ENCODE measurements at places on chromosomes 7 and 10. TPM values are rescaled to one million over a fixed set of nuclear protein-coding genes. Genes with fewer than 3 reads are reported as not detected.

The RBM17 gene
- total RNA-seq = 68.9 TPM

DNA sequence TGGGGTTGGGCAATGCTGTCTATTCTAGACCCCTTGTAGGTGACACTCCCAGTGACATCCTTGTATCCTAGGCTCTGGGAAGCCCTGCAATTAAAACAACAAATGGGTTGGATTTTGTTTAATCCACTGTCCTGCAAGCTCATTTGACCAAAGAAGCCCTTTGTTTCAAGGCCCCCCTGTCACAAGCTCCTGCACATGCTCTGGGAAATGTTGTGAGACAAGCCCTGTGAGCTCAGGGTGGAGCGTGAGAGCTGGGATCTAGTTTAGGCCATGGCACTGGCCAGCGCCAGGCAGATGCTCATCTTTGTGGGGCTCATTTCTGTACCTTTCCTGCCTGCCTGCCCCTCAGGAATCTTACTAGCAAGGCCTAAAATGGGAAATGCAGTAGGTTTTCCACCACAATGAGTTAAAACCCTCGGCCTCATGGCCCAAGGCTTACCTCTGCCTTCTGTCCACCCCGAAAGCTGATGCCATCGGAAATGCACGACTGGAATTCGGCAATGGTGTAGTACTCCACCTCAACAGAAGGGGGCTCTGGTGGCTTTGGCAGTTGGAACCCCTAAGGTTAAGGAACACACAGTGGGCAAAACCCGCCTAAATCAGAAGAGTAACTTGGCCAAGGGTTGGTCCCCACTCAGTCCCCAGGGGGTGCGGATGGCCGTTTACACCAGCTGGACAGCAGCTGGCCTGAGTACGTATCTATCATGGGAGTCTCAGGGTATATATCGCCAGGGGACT lies 112.0 kb downstream of the NEURL1 start:
- peak; percentile 83 for DNase-seq

GRCh38 chr7:150944066-150945042 lies 33.8 kb downstream of the KCNH2 start:
- no peak for DNase-seq

DNA sequence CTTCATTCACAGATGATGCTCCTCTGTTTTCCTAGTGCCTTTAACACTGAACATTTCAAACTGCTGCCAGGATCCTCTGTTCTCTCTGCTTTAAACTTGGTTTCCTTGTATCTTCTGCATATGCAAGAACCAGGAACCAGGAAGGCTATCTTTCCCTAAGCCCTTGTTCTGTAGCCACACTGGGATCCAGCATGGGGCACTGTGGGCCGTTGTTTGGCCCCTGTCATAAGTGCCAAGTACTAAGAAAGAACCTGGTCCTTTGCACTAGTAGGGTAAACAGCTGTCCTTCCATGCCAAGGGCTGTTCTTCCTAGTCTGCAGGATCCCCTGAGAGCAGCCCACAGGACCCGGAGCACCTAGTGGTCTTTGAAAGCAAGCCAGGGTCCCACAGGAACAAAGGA lies 49.0 kb upstream of the TRIM8 start:
- DNase-seq = no peak

DNA sequence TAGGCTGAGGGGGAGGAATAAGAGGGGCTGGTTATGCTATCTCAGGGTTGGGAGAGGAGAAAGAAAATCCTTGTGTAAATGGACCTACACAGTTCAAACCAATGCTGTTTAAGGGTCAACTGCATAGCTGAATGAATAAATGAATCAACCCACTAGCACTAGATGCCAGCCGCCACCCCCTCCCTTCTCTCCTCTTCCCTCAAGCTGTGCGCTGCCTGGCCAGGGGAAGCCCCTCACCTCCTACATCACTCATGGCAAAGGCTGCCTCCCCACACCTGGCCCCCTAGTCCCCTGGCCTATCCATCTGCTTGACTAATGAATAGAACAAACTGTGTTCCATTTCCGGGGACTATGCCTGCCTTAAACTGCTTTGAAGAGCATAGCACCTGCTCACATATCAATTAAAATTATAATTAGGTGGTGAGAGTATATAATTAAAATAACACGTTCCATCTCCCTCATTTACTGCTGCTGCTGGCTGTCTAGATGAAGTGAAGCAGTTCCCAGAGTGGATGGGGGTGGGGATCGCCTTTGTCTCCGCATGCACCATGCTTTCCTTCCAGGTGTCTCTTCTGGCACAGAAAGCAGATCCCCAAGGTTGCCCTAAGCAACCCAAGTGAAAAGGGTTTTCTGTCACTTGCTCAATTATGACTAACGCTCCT lies 32.6 kb downstream of the GRID1 start:
- no peak for DNase-seq

The NCF1 gene
- total RNA-seq = not detected
